Activated T-helper 1 cell treated with Interleukin-2 at 50 U/mL for 16 hours (primary cell): ENCODE measurements at places on chromosomes 6 and 20.

DNA sequence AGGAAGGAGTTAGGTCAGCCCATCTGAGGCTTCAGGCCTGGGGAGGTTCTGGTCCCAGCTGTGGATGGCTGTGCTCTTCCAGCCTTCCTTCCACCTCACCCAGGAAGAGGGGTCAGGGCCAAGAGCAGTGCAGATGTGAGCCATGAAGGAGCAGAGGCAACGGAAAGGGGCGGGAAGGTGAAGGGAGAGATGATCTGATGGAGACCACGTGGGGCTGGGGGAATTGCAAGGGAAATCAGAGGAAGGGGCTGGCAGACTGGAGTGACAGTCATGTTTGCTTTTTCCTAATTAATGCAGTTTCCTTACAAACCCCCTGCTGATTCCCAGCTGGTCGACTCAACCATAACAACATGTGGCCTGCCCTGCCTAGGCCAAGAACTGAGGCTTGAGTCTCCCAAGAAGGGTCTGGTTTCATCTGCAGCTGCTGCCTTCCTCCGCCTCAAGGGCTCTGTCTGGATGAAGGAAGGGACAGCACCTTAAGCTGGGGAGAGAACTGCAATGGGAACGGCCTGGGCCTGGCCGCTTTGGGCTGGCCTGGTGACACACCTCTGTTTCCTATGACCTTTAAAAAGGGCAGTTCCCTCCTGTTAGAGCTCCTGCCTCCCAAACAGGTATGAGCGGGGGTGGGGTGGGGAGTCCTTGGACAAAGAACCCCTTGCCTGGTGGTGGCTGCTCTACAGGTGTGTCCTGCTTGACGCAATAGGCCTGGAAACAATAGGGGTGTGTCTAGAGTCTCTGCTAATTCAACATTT lies 7.8 kb upstream of the MRPS18A start:
- DNase-seq: no peak

- no peak for DNase-seq
Observed at GRCh38 chr6:33872761-33873160, 69.0 kb upstream of the MLN start.

DNA sequence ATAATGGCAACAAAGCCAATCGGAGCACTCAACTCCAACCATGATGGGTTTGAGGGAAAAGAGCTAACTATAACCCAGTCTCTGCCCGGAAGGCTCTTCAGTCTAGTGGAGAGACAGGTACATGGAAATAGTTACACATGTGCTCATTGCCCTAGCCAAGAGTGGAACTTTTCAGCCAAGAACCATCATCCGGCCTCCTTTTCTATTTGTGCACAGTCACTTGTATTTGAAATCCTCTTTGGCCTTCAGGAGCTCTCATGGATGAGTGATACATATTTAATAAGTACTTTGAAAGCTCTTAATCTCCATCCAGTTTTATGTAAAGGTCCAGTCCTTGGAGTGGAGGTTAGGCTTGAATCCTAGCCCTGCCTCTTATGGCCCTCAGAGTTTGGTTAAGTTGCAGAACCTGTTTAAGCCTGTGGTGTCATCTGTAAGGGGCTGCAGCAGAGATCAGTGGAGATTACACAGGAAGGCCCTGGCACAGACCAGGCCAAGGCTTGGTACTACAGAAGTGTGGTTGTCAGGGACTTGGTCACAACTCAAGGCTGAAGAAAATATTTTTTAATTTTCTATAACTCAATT lies 72.3 kb upstream of the SMLR1 start:
- DNase-seq: no peak

DNA sequence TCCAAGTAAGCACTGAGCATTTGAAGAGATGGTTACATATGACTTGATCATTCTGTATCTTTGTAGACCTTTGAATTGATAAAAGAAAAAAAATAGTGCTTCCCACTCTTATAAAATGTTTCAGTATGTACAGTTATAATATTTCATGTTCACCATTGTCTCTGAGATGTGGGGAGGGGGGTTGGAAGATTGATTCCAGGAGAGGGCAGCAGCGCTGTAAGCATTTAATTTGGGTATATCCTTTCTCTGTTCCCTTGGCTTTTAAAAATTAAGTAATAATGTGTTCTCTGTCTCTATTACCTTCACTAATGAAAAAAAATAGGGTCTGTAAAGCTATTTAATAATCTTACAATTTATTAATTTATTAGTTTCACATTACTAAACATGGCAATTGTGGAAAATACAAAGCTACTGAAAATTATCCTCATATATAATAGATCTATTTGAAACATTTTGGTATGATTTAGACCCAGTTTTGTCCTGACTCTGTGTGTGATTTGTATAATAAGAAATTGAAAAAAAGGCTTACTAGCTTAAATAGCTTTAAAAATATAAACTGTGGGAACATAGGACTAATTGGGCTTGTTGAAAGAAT lies 341.2 kb downstream of the CDKAL1 start:
- no peak for DNase-seq

- DNase-seq: no peak
Observed at GRCh38 chr6:18323935-18324705, 59.8 kb upstream of the DEK start.

DNA sequence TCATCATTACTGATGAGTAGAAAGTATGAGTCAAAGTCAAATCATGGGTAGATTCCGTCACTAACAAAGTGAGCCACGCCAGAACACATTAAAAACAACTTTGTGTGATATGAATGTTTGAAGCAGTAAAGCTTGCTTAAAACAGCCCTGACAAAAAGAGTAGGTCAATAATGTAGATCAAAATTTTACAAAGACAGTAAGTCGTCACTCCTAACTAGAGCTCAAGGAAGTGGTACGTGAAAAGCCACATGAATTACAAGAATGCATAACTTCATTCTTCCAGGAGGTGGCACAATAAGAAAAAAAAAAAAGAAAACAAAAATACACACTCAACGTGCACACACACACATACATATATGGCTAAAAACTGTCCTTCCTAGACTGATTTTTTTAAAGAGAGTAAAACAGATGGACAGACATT lies 69.9 kb downstream of the HACE1 start:
- DNase-seq: no peak

GRCh38 chr6:65006788-65007187 lies 700.2 kb downstream of the EYS start:
- no peak for DNase-seq

DNA sequence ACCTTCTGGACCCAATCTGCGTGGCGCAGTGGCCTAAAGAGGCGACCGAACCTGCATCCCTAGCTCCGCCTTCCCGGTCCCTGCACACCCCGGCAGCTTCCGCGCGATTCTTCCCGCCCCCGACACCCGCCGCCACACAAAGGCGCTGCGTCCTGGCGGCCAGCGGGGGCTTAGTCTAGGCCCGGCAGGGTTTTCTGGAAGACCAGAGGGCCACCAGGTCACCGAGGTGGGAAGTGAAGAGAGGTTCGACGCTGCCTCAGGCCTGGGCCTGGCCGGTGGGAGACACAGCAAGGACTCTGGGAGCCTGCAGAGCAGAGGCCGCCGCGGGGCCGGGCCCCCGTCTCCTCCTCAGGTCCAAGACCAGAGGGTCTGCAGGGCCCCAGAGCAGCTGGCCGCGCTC lies 154.9 kb downstream of the OR2B2 start:
- DNase-seq: peak; percentile 44
